ENCODE measurements at places on chromosomes 1 and 21.

GRCh38 chr1:201537891-201538611, 876 bp upstream of the NAV1 start:
- no peak for DNase-seq

DNA sequence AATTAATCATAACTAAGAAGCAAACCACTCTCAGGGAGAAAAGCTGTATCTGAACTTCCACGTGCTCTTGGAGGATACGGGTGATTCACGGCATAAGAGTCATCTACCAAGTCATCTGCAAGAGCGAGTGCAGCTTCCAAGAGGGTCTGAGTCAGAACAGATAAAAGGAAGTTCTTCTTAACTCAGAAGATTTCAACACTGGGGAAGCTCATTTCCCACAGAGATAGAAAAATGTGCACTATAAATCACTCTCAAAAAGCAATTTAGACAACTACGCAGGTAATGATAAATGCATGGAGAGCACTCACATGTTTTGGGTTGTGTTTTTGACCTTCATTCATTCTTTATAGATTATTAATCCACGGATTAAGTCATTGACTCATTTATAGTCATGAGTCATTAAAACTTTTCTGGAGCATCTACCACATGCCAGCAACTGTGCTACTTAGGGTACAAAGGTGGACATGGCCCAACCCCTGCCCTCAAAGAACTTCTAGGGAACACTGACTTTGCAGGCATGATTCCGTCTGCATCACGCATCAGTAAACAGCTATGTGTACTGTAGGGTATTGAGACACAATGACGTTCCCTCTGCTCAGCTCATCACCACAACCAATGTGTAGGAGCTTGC, 20.8 kb downstream of the KCNJ15 start:
- DNase-seq = no peak

DNA sequence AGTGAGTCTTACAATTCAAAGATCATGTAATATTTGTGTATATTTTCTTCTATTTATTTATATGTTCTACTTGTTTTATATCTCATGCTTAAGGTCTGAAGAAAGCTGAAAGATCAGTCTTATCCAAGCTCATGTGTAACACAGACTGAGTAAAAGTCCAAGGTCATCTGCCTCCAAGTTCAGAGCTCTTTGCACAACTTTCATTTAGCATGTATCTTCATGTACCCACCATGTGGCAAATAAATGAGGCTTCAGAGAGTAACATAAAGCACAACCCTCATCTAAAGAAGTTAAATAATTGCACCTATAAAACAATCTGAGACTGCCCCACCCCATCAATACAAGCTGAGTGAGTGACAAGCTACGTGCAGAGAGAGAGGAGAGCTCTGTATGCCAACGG, 38.5 kb upstream of the PRDX6 start:
- DNase-seq = no peak

DNA sequence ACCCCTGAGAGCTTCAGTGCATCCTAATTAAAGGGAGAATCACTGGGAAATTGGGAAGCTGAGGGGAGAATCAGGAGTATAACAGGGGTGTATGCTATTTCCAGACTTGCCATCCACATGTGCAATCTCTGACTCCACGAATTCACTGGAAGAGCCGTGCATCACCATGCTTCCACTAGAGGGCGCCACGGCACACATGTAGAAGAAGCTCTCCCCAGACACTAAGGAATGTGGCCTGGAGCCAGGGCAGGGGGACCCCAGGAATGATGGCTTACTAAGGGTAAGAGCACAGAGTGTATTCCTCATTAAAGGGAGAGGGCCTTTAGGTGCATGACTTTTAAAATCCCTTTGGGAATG, 81.5 kb downstream of the ABCA4 start:
- DNase-seq = peak; percentile 22

DNA sequence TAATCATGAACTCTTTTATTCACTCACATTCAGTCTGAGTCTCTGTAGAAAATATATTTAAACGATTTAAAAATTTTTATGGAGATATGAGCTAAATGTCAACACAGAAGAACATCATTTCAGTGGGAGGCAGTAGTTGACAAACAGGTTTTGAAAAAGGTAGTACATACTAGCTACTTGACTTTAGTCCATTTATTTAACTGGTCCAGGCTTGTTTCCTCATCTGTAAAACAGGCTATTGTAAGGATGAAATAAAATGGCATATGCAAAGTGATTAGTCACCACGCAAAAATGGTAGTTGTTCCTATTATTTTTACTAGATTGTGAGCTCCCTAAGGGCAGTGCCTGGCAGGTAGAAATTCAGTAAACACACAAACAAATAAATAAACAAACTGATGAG, 75.2 kb downstream of the NTPCR start:
- no peak for DNase-seq

DNA sequence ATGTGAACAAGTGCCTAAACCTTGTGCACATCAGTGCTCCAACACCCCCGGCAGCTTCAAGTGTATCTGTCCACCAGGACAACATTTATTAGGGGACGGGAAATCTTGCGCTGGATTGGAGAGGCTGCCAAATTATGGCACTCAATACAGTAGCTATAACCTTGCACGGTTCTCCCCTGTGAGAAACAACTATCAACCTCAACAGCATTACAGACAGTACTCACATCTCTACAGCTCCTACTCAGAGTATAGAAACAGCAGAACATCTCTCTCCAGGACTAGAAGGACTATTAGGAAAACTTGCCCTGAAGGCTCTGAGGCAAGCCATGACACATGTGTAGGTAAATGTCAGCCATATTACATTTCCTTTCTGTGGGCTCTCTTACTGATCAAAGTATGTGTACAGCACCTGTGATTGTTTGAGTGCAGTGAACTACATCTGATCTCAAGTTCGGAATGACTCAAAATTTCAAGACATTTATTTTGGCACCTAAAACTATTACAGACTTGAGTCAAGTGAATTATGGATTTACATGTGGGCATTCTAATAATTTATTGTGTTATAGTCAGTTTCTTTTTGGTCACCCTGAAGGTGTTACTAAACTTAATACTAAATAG, 196.5 kb downstream of the TPR start:
- DNase-seq = no peak

GRCh38 chr1:214980921-214981320, 101.6 kb upstream of the KCNK2 start:
- no peak for DNase-seq

- DNase-seq = no peak
Observed at GRCh38 chr1:170310951-170311350, 165.2 kb downstream of the NTMT2 start.

DNA sequence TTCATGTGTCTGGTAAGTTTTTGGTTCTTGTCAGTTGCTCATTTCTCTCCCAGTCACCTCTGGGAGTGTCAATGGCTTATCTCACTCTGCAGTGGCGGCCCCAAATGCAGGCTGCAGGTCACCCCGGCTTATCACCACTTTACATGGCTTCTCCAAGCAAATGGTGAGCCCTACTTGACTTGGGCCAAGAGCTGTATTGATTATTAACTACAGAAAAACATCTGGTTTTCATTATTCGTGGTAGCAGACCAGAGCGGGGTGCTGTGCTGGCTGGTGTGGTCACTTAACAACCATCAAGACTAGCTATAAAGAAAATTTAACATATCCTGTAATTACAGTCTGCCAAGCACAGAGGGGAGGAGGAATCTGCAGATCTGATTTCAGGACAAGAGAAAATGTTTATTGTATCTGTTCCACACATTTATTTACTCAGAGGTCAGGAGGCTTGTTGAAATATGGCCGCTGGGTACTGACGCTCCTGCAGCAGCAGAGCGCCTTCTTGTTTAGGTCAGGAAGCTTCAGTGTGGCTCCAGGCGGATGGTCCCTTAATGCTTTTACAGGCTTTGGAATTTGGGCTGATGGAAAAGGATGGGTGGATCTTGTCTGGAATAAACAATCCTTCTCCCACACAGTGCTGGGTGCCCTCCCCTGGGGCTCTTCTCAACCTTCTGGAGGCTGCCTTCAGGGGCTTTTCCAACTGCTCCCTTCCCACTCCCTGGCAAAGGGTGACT, 87.8 kb downstream of the HLX start:
- DNase-seq = no peak

GRCh38 chr1:207965392-207966387, 54.8 kb upstream of the CD34 start:
- no peak for DNase-seq

GRCh38 chr1:205310976-205311704, 10.4 kb downstream of the NUAK2 start:
- no peak for DNase-seq

DNA sequence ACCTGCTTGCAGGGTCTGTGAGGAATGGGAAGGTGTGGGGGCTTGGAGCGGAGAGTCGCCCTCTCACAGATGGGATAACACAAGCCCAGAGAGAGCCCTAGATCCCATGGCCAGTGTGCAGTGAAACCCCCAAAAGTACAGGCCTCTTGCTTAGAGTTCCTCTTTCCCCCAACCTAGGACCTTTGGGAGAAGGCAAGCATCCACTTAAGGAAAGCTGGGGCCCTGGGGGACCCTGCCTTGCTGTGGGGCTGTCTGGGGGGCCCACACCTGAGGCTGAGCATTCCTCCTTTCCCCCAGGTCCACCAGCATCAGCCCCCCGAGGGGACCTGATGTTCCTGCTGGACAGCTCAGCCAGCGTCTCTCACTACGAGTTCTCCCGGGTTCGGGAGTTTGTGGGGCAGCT, 1.1 kb downstream of the VWA1 start:
- DNase-seq = no peak

- DNase-seq = no peak
Observed at GRCh38 chr1:240607006-240607405, 4.9 kb downstream of the GREM2 start.

DNA sequence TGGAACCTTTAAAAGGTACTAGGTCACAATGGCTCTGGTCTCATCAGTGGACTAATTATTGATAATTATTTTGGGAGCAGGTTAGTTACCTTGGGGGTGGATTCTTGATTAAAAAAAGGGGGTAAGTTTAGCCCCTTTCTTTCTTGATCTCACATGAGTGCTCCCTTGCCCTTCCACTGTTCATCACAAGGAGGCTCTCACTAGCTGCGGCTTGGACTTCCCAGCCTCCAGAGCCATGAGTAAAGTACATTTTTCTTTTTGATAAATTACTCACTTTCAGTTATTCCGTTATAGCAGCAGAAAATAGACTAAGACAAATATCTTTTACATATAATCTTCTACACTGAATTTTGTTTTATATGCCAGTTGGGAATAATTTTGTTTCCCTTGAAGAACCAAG, 254.8 kb upstream of the DEPDC1 start:
- no peak for DNase-seq

- no peak for DNase-seq
Observed at GRCh38 chr1:173342736-173343135, 134.4 kb upstream of the PRDX6 start.

- DNase-seq = no peak
Observed at GRCh38 chr1:239819096-239819495, 272.6 kb upstream of the FMN2 start.

GRCh38 chr1:27203946-27204345, 30.5 kb upstream of the WDTC1 start:
- no peak for DNase-seq

DNA sequence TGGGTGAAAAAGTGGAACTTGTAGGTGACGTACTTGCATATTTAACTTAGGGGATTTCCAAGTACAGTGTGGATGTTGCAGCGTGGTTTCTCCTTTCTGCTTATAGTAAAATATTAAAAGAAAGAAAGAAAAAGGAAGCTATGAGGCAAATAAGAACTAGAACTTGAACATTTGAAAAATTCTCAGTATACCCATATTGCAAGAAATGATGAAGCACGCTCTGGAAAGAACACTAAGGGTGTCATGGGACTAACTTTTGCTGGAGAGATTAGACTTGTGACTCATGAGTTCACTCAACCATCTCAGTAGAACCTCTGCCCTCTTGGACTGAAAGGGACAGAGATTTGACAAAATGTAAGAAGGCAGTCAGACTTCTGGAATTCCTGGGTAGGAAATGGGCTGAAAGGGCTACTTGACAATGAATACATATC, 704.5 kb upstream of the ADGRL4 start:
- no peak for DNase-seq

DNA sequence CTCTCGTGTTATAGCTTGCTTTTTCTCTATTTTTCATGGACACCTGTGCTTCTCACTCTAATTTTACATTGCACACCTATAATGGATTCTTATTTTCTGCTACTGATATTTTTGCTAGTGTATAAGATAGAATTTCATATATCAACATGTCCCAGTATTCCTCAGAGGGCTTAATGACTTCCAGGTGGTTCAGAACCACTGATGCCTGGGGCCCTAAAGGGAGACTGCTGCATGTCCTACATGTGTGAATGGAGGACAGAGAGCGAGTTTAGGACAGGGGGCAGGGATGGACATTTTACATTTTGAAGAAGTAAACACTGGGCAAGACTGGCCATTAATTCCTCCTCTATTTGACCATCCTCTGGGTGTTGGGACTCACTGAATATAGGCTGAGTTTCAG, 100.6 kb downstream of the DISC1 start:
- no peak for DNase-seq

DNA sequence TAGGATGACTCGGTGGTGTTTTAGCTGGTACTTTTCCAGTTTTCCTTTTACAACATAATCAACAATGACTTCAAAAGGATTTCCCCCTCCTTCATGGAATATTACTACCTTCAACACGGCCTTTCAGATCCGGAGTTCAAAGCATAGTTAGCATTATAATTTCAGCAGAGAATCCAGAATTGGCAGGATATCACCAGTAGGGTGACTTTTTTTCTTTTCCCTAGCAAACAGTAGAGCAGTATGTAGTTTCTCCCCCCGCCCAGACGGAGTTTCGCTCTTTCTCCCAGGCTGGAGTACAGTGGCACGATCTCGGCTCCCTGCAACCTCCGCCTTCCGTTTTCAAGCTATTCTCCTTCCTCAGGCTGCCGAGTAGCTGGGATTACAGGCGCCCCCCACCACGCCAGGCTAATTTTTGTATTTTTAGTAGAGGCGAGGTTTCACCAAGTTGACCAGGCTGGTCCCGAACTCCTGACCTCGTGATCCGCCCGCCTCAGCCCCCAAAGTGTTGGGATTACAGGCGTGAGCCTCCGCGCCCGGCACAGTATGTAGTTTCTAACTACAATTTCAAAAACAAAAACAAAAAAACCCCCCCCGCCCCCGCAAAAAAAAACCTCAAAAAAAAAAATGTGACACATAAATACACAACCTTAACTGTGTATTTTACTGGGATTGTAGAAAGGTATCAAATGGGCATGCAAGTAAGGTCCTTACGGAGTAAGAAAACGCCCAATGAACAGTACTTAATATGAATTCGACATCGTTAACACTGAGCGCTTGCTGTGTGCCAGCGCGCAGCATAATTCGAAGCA, 1.5 kb upstream of the COX20 start:
- peak; percentile 32 for DNase-seq
